ENCODE measurements at places on chromosomes 16 and 17.

DNA sequence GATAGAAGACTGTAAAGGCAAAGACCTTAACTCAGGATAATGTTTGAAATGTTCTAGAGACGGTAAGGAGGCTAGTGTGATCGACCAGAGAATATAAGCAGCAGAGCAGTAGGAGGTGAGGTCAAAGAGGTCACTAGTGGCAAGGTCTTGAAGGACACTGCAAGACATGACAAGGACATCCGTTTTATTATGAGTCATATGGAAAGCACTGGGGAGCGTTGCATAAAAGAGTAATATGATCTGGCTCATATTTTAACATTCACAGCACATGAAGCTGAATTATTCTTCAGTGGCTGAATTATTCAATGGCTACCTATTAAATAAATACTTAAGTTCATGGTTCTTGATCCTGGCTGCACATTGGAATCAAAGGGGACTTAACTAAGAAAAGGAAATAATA is 123.7 kb downstream of the SOX9 start:
- DNase-seq, result no peak

GRCh38 chr16:12395268-12395667 is 408.4 kb downstream of the CPPED1 start:
- no peak for DNase-seq

DNA sequence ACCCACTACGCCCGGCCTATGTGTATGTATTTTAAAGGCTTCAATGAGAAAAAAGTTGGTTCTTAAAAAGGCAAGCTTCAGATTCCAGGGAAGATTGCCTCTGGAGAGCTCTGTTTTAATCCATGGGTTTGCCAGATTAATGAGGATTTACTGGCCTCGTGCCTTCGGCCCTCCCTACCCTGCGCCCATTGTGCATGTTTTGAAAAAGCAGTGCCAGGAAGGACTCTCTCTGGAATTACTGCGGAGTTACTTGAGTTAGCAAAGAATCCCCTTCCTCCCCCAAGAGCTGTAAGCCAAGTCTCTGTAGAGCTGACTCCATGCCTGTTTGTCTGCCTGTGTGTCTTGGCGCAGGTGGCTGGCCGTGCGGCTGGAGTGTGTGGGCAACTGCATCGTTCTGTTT is 98.9 kb downstream of the ABCC6 start:
- DNase-seq, result no peak

DNA sequence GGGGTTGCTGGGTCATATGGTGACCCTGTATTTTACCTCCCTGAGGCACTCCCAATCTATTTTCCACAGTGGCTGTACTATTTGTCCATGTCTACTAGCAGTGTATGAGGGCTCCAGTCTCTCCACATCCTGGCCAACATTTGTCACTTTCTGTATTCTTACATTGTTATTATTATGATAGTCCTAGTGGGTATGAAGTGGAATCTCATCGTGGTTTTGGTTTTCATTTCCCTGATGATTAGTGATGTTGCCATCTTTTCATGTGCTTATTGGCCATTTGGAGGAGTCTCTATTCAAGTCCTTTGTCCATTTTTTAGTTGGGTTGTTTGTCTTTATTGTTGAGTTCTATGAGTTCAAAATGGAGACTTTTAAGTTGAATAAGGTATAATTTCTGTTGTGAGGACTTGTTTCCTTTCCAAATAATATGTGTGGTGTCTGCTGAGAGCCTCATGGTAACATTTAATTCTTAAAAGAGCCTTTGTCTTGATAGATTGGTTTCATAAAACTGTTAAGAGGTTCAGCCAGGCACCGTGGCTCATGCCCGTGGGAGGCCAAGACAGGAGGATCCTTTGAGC is 108.2 kb downstream of the RPTOR start:
- no peak for DNase-seq

GRCh38 chr17:66518677-66519076 is 216.3 kb downstream of the PRKCA start:
- DNase-seq, result no peak

- DNase-seq, result no peak
These were observed 3.0 kb upstream of the ANKRD40CL start for GRCh38 chr17:50770346-50770745.

GRCh38 chr16:25256695-25257469 is 763 bp downstream of the ZKSCAN2 start:
- DNase-seq, result peak; percentile 7

- DNase-seq, result no peak
These were observed 37.7 kb downstream of the SCNN1B start for GRCh38 chr16:23339787-23340186.

DNA sequence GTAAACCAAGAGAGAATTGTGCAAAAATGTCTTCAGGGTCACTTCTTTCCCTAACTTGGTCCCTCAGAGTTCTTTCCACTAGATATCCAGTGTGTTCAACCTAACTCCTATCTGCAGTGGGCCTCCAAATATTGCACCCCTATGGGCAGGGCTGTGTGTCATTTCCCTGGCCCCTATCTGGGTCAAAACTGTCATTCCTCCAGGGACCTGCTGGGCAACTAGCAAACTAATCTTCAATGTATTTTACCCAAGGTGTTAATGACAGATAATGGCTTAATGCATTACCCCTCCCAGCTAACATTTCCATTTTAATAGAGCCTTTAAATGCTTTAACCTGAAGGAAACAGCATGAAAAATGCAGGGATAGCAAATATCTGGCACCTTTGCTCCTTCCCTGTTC is 25.8 kb upstream of the SKAP1 start:
- no peak for DNase-seq

DNA sequence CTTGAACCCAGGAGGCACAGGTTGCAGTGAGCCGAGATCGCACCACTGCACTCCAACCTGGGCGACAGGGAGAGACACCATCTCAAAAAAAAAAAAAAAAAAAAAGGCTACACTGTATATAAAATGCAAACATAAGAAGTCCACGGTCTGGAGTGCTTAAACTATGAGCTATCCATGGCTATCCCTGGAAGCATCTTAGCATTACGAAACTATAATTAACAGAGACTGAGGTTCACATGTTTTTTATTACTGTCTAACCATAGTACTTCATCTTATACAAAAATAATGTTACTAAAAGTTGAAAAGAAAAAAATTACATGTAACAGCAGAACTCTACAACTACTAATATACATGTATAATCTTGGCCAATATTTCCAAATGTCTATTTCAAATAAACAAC is 32.8 kb downstream of the HELZ start:
- no peak for DNase-seq

- no peak for DNase-seq
These were observed 42.8 kb downstream of the ADCY7 start for GRCh38 chr16:50309156-50309526.

- DNase-seq, result no peak
These were observed 3.8 kb upstream of the ARHGAP23 start for GRCh38 chr17:38424297-38424972.

DNA sequence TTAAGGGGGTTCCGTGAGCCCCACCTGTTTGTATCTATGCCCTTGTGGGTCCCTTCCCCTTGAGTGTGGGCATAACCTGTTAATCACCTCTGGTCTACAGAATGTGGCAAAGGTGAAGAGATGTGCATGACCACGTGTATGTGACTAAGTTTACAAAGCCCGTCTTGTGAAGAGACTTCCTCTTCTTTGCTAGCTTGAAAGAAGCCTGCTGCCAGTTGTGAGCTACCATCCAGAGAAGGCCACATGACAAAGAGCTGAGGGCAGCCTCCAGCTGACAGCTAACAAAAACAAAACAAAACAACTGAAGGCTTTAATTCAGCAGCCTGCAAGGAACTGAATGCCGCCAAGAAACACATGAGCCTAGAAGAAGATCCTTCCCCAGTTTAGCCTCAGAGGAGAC is 112.0 kb downstream of the AXIN2 start:
- DNase-seq, result no peak

DNA sequence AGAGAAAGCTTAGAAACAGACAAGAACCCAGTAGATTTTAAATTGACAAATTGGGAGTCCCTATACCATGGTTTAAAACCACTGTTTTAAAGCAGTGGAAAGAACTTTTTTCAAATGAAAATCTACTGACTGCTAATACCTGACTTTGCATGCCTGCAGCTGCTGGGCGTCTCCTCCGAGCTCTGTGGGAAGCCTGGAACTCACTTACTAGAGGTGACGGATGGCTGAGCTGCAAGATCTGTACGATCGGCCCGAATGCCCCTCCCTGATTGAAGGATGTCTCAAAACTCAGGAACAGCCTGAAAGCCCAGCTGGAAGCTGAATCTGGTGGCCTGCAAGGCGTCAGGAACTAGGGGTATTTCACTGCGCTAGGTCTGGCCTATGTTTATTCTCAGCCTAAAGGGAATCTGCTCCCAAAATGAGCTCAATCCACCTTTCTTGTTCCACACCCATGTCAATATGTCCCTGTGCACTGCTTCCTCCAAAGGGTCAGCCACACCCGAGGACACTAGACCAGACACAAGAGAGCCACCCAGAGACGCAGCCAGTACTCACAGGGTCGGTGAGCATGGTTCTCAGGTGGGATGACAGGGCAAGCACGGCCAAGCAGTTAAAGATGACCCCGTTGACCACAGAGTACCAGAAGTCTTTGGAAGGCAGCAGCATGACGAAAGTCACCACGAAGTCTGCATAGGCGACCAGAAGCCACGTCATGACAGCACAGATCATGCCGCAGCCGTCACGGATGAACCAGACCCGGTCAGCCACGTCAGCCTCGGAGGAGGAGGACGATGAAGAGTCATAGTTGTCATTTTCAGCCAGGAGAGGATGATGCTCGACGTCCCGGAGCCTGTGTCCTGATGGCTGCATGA is 21.4 kb downstream of the ZDHHC7 start:
- no peak for DNase-seq

DNA sequence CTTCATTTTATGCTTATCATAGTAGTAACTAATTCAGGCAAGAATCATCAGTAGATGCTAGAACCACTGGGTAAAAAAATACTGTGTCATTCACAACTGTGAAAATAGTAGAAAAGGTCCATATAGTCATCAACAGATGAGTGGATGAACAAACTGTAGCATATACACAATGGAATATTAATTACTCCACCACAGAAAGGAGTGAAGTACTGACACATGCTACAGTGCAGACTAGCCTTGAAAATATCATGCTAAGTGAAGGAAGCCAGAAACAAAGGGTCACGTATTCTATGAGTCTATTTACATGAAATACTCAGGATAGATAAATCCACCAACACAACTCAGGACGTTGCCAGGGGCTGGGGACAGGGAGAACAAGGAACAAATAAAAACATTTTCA is 13.3 kb downstream of the USP22 start:
- no peak for DNase-seq

Data from activated CD4-positive, alpha-beta T cell treated with anti-CD3 and anti-CD28 coated beads, Interleukin-2, amount 50 U/mL, for 16 hours (primary cell).